Stimulated activated CD4-positive, alpha-beta T cell treated with anti-CD3 and anti-CD28 coated beads, Interleukin-2, amount 100 ng/mL, for 24 hours (primary cell): ENCODE measurements at places on chromosomes 3 and 15.

GRCh38 chr3:15205934-15206661 lies at the start of gene CAPN7:
TSS of gene CAPN7 (plus strand) at chr3:15206246. CDS start at chr3:15206496, 250 bp downstream.
- DNase-seq = peak; percentile 96

DNA sequence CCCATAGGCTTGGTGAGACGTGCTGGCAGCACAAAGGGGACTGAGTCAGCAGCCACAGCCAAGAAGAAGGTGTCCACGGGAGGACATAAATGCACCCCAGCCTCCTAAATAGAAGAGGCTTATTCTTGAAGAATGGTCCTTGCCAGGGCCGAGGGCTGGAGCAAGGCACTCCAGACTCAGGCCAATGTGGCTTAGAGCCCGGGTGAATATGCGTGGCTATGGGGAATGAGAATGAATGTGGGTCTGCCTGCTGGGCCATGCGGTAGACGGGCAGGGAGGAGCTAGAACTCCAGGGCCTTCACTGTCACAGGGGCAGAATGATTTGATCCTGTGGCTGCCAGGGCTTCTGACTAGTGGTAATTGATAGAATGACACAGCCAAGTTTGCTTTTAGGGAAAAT lies 34.0 kb downstream of the DHX30 start:
- no peak for DNase-seq

DNA sequence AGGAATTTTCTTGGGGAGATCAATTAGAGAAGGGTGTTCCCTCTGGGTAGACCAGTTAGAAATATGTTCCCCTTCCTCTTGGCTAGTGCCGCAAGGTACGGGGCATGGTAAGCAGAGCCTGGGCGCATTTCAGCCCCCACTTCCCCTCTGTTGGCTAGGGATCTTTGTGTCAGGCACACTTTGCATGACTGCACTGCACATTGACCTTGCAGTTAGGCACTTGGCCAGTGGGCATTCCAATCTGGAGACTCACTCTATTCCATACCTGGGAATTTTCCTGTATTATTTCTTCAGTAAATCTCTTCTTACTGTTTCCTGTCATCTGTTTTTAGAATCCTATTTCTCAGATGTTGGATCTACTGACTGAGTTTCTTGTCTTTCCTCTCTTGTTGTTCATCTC lies 30.0 kb upstream of the CACNA1D start:
- no peak for DNase-seq

DNA sequence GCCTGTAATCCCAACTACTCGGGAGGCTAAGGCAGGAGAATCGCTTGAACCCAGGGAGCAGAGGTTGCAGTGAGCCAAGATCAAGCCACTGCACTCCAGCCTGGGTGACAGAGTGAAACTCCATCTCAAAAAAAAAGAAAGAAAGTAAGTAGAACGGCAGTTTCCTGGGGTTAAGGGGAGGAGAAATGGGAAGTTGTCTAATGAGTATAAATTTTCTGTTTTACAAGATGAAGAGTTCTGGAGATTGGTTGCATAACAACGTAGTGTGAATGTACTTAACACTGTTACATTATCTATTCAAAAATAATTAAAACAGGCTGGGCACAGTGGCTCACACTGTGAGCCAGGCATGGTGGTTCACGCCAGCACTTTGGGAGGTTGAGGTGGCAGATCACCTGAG lies 45.4 kb downstream of the GRK7 start:
- DNase-seq = no peak

- no peak for DNase-seq
Observed at GRCh38 chr3:24725514-24726255, 231.0 kb upstream of the THRB start.

DNA sequence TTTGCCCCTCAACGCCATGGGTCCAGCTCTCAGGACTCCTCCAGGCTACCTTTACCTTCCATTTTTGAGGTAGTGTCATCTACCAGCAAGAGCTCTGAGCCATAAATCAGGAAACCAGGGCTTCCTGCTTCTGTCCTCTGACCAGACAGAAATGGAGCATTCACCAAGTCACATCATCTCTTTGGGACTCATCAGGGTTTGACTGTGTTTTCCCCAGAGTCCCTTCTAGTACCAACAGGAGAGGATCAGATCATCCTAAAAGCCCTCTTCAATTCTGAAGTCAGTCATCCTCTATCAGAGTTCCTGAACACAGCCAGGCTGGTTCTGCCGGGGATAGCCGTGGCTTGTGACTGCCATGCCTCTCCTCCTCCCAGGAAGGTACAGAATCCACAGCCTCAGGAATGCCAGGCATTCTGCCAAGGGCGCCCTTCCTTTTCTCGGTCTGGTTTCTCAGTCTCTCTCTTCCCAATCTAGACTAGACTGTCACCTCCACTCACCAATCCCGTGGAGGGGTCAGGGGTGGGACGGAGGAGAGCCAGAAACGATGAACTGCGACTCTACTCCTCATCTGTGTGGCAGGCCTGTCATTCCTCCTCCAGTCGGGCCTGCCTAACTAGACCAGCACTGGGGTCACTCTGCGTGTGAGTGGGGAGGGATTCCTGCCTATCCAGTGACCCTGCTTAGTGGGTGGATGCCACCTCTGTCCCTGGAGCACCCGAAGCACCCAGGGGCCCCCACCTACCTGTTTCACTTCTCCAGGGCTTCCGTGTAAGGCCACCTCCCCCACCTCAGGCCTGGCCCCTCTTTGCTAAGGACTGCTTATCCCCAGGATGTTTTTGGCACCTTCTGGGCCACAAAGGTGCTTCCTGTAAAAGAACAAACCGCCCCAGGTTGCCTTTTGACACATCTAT lies 30.9 kb downstream of the CCNL1 start:
- DNase-seq = peak; percentile 35

GRCh38 chr15:90191794-90192509 lies 9.2 kb upstream of the SEMA4B start:
- DNase-seq = peak; percentile 37

DNA sequence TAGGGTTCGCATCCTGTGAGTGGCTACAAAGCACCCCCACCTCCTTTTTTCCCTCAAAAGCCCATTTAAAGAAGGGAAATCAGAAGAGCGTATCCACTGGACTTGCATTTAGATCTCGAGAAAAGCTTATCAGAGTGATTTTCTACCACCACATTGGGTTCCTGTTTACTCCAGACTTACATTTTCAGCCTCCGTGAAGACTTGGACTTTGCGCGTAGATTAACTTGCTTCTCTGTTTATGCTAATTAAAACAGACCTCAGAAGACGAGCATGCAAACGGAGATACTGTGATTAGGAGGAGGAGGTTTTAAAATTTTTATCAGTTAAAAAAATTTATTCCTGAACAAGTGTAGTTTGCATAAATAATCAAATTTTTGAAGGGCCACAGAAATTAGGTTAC lies 115.7 kb downstream of the AKAP13 start:
- no peak for DNase-seq

DNA sequence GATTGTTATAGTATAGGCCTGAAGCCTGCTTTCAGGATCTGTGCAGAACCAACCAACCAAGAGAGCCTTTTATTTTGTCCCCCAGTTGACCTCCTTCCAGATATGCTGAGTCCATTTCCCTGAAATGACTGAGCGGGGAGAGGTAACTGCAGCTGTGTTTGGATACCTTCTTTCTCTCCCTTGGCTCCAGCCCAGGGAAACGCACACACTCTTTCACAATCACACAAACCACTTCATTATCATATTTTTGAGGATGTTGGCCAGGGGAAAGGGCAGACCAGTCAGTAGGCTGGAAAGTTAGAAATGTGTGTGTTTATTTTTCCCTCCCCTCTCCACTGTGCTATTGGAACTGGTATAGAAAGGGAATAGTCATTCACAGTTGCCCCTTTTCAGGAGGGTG lies 417.7 kb upstream of the TBL1XR1 start:
- DNase-seq = no peak

DNA sequence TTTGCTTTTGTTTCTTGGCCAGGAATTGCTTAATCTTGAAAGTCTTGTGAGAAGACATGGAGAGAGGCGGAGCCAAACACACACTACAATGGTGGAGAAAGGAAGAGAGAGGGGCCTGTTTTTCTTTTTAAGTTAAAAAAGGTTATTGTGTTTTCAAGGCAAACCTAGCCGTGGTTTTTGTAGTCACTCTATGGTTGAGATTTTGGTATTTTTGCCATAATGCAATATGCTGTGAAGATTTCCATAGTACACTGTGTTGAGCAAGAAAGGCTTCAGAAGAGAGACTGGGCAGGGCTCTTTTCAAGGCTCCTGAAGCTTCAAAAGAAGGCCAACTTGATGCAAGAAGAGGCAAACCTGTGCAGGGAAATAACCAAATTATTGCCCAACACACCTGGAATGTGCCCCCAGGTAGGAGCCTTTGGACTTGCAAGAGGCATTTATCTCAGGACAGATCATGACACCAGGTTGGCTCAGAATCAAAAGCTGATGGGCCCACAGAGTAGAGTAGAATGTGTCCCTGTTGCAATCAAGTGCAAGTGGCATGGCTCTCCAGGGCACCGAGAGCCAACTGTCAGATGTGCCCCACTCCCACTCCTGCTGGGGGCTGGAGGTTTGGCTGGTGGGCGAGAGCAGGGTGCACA lies 22.1 kb downstream of the AMOTL2 start:
- DNase-seq = no peak

- no peak for DNase-seq
Observed at GRCh38 chr15:68797191-68797590, 23.5 kb downstream of the ANP32A start.

- DNase-seq = no peak
Observed at GRCh38 chr3:161549261-161549660, 52.7 kb downstream of the OTOL1 start.

DNA sequence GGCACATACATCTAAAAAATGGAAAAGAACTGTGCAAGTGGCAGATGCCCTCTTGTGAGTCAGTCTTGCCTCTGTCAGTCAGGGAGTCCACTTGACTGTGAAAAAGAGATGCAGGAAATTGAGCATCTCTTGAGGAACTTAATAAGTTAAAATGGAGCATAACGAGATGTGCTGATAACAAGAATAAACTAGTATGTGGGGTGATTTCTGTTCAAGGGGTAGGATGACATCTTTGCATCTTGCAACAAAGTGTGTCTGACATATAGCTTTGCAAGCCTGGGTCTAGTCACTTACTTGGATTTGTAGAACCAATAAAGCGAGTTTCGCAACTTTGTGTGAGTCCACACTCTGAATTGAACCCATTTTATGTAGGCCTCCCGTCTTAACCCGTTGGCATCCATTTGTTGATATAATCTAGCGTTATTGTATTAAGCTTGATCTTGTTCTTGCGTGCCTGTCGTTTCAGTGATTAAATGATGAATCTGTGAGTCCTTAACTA lies 2.2 kb downstream of the USP3 start:
- no peak for DNase-seq

- DNase-seq = no peak
Observed at GRCh38 chr3:157418104-157418503, 18.5 kb upstream of the PTX3 start.

DNA sequence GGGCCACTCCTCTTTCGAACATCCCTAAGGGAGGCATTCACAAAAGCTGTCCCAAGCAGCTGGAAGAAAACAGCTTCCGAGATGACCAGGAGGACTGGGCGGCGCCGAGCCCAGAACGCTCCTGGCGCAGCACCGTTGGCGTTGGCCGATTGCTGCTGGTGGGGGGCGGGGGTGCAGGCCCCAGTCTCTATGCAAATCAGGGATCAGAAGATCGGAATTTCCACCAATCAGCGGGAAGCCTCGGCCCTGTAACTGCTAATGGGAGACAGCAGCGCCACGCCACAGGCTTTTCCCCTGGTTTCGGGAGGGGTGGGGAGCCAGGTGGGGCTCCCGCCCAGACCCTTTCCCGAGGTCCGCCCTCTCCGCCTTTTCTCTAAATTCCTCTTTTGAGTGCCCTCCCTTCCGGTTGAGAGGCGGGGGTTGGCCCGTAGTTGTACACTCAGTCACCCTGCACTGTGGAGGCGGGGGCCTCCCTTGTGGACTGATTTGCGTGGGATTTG lies 27.0 kb downstream of the HMCES start:
- peak; percentile 41 for DNase-seq

DNA sequence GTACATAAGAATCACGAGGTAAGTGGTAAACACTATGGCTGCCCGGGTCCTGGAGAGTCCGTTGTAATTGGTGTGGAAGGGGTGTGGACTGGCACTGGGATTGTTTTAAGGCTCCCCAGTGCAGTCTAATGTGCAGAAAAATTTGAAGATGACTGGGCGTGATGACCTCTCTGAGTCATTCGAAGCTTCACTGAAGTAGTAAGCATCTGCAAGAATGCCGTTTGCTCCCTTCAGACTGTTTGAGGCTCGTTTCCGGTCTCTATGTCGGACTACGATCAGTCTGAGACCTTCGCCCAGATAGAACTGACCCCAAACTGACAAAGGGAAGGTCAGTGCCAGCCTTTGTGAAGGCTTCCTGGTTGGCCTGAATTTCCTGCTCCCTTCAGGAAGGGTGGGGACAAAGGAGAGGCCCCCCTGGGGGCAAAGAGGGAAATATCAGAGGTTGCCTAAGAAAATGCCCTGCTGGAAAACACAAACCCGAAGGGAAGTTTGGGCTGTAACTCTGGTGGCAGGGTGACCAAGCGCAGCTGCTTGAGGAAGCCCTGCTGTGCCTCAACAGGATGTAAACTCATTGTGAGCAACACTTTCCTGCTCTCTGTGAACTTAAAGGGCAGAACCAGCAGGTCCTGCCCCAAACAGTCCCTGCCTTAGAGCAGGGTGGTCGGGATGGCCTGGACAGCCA lies 34.6 kb downstream of the BTD start:
- no peak for DNase-seq

DNA sequence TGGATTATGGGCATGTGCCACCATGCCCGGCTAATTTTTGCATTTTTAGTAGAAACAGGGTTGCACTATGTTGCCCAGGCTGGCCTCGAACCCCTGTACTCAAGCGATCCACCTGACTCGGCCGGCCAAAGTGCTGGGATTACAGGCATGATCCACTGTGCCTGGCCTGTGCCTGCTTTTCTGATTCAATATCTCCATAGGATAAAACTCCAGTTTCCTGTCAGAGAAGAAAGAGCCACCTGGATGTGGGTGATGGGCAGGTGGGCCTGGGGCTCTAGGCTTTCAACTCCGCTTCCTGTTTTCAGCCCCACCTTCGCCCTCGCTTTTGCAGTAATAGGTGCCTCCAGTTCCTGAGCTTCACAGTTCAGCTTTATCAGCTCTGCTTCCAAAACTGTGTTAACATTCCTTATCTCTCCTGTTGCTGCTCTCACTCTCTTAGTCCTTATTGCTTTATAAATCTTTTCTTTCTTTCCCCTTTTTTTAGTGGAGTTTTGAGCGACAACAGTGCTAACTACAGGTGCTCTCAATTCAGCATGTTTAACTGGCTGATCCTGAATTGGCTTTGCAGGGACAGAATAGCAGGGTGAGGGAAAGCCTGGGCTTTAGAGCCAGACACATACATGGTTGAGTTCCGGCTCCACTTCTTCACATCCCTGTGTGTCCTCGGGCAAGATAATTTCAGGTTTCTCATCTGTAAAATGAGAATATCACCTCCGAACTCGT lies 21.1 kb upstream of the PDE8A start:
- DNase-seq = no peak
